Lung (tissue), 17 donors: ENCODE measurements at places on chromosomes 2 and 18. TPM values are rescaled to one million over a fixed set of nuclear protein-coding genes. Genes with fewer than 3 reads are reported as not detected.
A peak's percentile ranks its signal among the peaks of the same experiment; 100 is the strongest.

- no peaks in the 10 kb centered on the region for H3K36me3 ChIP-seq
- no peak overlapping the region for H3K27ac ChIP-seq
- H3K4me1 ChIP-seq, result no peaks in the 10 kb centered on the region
- H3K4me3 ChIP-seq, result no peak overlapping the region
- DNase-seq, result no peak
Observed at GRCh38 chr2:111705711-111706336, 178.2 kb downstream of the ANAPC1 start.

- no peak overlapping the region for H3K4me3 ChIP-seq
- peak; percentile 67 for DNase-seq
- no peaks in the 10 kb centered on the region for H3K27me3 ChIP-seq
- no peak overlapping the region for H3K27ac ChIP-seq
Observed at GRCh38 chr2:41933585-41934320, 114.1 kb upstream of the PKDCC start.

DNA sequence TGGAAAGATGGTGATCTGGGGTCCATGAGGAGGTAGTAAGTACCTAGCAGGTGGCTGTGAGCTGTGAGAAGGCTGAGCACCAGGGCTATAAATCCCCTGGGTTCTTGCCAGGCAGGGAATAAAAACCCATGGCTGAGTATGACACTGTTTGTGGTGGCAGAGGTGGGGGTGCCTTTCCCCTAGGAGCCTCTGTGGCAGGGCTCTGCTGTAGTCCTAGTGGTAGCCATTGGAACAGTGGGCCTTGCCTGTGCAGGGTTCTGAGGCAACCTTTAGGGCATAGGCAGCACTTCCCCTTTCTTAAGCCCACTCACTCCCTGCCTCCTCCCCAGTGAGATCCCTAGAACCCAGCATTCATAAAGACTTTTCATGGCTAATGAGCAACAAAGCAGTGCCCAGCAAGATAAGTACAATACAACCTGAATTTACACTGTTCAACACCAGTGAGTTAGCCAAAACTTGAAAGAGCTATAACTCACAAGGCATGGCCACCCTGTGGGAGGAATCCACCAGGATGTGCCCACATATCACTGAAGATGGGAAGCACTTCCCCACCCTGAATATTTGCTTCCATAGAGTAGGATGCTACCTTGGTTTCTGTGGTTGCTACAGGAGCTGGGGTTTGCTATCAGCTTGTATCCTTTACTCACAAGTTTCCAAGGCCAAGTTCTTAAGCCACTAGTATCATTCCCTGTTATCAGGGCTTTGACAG is 100.9 kb upstream of the NEUROD1 start:
- H3K36me3 ChIP-seq, result no peaks in the 10 kb centered on the region
- H3K27ac ChIP-seq, result no peak overlapping the region
- no peaks in the 10 kb centered on the region for H3K27me3 ChIP-seq
- DNase-seq, result no peak
- no peaks in the 10 kb centered on the region for H3K4me1 ChIP-seq
- no peak overlapping the region for H3K4me3 ChIP-seq

- H3K4me3 ChIP-seq, result no peak overlapping the region
- peaks cover 8% of the 10 kb centered on the region for H3K4me1 ChIP-seq
- no peaks in the 10 kb centered on the region for H3K27me3 ChIP-seq
- H3K27ac ChIP-seq, result no peak overlapping the region
- peak; percentile 77 for DNase-seq
Observed at GRCh38 chr2:158346032-158346431, 110.5 kb downstream of the CCDC148 start.

DNA sequence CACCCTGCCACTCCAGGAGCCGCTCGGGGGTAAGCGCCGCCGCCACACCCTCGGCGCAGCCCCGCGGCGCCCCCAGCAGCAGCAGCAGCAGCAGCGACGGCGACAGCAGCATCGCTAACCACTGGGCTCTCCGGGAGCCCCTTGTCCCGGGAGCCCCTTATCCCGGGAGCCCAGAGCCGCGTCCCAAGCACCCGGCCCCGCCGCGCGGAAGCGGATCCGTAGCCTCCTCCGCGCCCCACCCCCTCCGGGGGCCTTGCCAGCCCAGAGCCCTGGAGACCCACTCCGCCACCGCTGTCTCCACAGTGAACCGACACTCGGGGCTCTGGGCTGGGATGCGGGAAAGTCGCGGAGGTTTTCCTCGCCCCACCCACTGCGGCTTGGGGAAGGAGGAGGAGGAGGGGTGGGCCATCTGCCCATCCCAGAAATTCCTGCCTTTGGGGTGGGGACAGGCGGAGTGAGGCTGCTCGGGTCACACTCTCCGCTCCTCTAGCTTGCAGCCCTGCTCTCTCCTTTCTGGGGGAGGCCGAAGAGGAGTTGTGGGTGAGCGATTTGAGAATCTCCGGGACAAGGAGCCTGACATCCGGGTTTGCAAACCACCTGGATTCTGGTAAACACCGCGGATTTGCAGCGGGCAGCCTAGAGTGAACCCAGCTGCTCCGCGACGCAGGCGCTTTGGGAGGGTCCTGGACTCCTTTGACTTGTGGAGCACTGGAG is at the start of gene PLA2R1:
Gene PLA2R1, minus strand, starts transcription at position 324 of the 714 bp plus-strand sequence. Its CDS starts 212 bp downstream, at position 112.
- peaks cover 5% of the 10 kb centered on the region for H3K4me1 ChIP-seq
- no peaks in the 10 kb centered on the region for H3K36me3 ChIP-seq
- no peak within 1 kb of the TSS for H3K27ac ChIP-seq
- peak within 1 kb of the TSS; percentile 68 for H3K4me3 ChIP-seq
- peaks cover 2% of the 10 kb centered on the region for H3K27me3 ChIP-seq
- peak; percentile 61 for DNase-seq

GRCh38 chr2:144522176-144522896 is 2.4 kb upstream of the ZEB2 start:
- DNase-seq, result peak; percentile 63
- H3K27me3 ChIP-seq, result peaks cover 25% of the 10 kb centered on the region
- peaks cover 37% of the 10 kb centered on the region for H3K4me1 ChIP-seq

The CIDEA gene
- total RNA-seq, result not detected

GRCh38 chr18:13594551-13594950 is 131.8 kb downstream of the FAM210A start:
- no peaks in the 10 kb centered on the region for H3K36me3 ChIP-seq
- H3K27ac ChIP-seq, result no peak overlapping the region
- no peak for DNase-seq
- no peak overlapping the region for H3K4me3 ChIP-seq
- no peaks in the 10 kb centered on the region for H3K27me3 ChIP-seq
- no peaks in the 10 kb centered on the region for H3K4me1 ChIP-seq

DNA sequence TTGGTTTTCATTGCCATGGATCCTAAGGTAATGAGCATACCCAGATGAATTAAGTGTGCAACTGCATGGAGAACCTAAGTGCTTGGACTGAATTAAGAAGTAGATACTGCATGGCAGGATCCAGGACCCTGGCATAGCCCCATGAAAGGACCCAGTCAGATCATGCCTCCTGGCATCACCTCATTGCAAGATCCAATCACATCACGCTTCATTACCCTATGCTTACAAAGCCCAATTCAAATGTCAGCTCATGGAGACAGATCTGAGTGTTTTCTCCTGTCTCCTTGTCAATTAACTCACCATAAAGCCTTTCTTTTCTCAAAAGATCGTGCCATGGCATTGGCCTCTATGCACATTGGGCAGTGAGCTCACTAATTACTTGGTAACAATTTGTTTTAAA is 519.8 kb upstream of the ZNF804A start:
- no peak for DNase-seq
- no peak overlapping the region for H3K27ac ChIP-seq
- H3K4me1 ChIP-seq, result no peaks in the 10 kb centered on the region

GRCh38 chr18:56315363-56315762 is 323.0 kb downstream of the TXNL1 start:
- no peak overlapping the region for H3K27ac ChIP-seq
- H3K4me3 ChIP-seq, result no peak overlapping the region
- H3K36me3 ChIP-seq, result no peaks in the 10 kb centered on the region

The CAPN14 gene
- total RNA-seq, result 0.26 TPM

DNA sequence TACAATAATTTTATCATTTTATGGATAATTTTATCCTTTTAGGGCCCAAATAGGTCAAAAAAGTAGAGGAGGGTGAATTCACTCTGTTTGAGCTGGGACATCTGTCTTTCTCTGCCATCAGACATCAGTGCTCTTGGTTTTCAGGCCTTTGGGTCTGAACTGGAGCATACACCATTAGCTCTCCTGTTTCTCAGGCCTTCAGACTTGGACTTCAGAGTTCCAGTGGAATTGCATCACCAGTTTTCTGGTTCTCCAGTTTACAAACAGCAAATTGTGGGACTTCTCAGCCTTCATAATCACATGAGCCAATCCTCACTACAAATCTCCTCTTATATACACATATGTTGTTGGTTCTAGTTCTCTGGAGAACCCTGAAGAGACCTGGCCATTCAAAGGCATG is 33.9 kb downstream of the CRYGD start:
- no peaks in the 10 kb centered on the region for H3K36me3 ChIP-seq
- no peaks in the 10 kb centered on the region for H3K27me3 ChIP-seq
- no peak overlapping the region for H3K27ac ChIP-seq

GRCh38 chr2:114085992-114086391 is 196.1 kb downstream of the ACTR3 start:
- H3K4me3 ChIP-seq, result no peak overlapping the region
- no peak overlapping the region for H3K27ac ChIP-seq
- no peaks in the 10 kb centered on the region for H3K27me3 ChIP-seq
- no peak for DNase-seq
- no peaks in the 10 kb centered on the region for H3K36me3 ChIP-seq

GRCh38 chr2:112118148-112118547 is 20.0 kb upstream of the FBLN7 start:
- H3K27me3 ChIP-seq, result no peaks in the 10 kb centered on the region
- no peak overlapping the region for H3K4me3 ChIP-seq
- H3K27ac ChIP-seq, result no peak overlapping the region
- no peaks in the 10 kb centered on the region for H3K4me1 ChIP-seq
- peaks cover 13% of the 10 kb centered on the region for H3K36me3 ChIP-seq

- H3K36me3 ChIP-seq, result no peaks in the 10 kb centered on the region
- H3K4me1 ChIP-seq, result peaks cover 11% of the 10 kb centered on the region
- no peaks in the 10 kb centered on the region for H3K27me3 ChIP-seq
- H3K4me3 ChIP-seq, result no peak overlapping the region
Observed at GRCh38 chr2:106839849-106840595, 45.9 kb downstream of the ST6GAL2 start.

DNA sequence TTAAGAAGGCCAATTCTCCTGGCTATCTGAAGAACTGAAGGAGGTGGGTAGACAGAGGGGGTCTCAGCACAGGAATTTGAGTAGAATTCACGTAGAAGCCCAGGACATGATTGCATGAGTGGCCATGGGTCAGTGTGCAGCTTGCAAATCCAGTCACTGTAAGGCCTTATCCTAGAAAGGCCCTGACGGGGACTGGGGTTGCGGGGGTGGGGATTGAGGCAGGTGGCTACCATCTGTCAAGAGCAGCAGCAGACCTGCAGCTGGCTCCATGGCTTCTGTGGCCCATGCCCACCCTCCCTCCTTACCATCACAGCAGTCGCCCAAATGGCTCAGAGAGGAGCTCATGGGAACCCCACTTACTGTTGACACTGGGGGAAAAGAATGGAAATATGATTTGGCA is 34.6 kb upstream of the SLC14A1 start:
- H3K4me1 ChIP-seq, result peaks cover 4% of the 10 kb centered on the region
- H3K27ac ChIP-seq, result no peak overlapping the region
- no peak for DNase-seq
- H3K4me3 ChIP-seq, result no peak overlapping the region

- DNase-seq, result no peak
- H3K36me3 ChIP-seq, result no peaks in the 10 kb centered on the region
- no peak overlapping the region for H3K4me3 ChIP-seq
- no peak overlapping the region for H3K27ac ChIP-seq
Observed at GRCh38 chr18:24802456-24802855, 342.0 kb downstream of the HRH4 start.
